ENCODE measurements at places on chromosomes 6 and 20. TPM values are rescaled to one million over a fixed set of nuclear protein-coding genes. Genes with fewer than 3 reads are reported as not detected.

The BTNL2 gene
- not detected for total RNA-seq

The SPAG4 gene
- 0.17 TPM for total RNA-seq

The NAPB gene
- total RNA-seq, result 5.6 TPM

The PSORS1C1 gene
- 1.5 TPM for total RNA-seq

The HSD17B8 gene
- total RNA-seq, result 3.3 TPM

The TINAG gene
- not detected for total RNA-seq

The DEFB121 gene
- total RNA-seq, result not detected

The CLVS2 gene
- total RNA-seq, result under 0.01 TPM

The TBPL1 gene
- 69.7 TPM for total RNA-seq

The HLA-DQB1 gene
- total RNA-seq, result 0.51 TPM

All from Daoy (cell line).